RKO (cell line): ENCODE measurements at places on chromosomes 6 and 20.

DNA sequence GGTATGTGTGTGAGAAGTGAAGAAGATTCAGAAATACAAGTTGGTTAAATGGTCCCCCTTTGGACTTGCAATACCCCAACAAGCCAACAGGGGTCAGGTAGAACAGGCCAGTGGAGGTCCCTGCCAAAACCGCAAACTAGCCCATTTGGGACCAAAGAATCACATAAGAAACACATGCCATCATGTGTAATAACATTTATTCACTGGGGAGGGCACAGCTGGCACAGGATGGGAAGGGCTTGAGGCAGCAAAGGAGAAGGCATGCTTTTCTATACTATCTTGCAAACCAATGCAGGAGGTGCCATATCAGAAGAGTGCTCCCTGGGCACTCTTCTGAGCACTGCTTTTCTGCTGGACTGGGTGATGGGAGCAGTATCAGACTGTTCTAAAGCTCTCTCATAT lies 116.1 kb upstream of the TRAF3IP2 start:
- DNase-seq = no peak

GRCh38 chr20:53914781-53915445 lies 155.5 kb downstream of the BCAS1 start:
- DNase-seq = no peak

- DNase-seq = peak; percentile 85
Observed at GRCh38 chr6:116100419-116101301, at the start of gene NT5DC1. NT5DC1 (plus strand) TSS chr6:116100853; CDS start chr6:116100931, 78 bp downstream.

GRCh38 chr20:38731738-38732113 lies 7.4 kb downstream of the SLC32A1 start:
- DNase-seq = no peak

DNA sequence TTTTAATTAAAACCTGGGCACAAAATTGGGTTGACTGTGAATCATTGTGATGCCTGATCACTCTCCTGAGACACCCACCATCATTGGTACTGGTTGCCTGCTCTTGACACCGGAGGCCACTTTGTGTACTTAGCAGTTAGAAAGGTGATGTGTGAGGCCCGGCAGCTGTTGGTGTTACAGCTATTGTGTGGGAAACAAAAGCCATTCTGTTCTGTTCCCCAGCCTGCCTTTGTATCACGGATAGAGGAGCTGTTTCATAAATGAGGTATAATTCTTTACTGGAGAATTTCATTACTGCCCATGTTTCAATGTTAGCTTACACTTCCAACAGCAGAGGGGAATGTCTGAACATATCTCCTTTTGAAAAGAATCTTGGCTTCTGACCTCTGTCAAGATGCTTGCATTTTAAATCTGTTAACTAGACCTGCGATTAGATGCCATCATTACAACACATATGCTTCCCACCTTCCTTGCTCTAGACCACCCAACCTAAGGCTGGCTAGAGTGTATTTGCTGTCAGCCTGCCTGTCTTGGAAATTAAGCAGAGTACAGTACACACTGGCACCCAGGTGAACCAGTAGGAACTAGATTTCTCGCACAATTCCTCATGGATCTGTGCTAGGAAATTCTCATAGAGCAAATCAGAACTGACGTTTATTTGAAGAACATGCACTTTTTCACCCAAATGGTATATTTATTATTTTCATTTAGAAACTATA lies 142.4 kb upstream of the INSM1 start:
- DNase-seq = no peak

DNA sequence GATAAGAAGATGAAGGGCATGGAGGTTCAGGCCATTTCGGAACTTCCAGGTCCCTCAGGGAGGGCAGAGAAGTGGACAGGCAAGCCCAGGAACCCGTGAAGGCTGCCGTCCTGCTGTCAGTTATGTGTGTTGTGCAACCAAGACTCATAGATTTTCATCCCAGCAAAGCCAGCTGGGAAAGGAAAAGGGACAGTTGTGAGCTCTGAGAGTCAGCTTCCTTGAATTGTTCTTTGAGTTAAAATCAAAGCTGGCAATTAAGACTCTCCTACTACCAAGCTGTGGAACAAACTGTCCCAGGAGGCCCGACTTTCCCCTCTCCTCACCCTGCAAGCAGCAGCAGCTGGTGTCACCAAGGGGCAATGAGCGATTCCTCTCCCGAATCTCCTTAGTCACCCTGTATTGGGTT lies 46.3 kb upstream of the IYD start:
- DNase-seq = no peak

DNA sequence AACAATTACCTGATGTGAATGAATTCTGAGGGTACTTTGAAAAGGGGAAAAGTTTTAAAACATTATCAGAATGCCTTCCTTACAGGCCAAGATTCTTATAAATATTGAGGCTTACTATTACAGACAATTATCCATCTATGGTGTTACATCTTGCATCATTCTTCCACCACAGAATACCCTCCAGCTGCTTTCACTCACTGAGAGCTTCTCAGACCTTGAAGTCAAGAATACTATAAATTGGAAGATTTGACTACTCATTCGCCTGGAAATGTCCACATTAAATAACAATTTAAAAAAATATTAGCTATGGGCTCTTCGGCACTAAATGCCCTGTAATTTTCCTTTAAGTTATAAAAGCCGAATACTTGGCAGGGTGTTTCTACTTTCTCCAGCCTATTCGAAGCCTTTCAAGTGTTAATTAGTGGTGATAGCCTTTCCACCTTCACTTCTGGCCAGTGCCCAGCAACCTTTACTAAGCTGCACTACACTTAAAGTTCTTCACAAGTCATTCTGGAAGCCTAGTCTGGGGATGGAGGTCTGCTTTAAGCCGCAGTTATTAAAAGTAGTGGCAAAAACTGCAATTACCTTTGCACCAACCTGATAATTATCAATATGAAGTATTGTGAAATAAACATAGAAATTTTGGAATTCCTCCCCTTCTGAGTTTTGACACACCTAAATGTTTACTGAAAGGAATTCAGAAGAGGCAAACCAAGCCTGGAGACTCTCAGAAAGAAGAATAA lies 100.9 kb downstream of the BMP5 start:
- no peak for DNase-seq
